RPMI7951 (cell line): ENCODE measurements at places on chromosomes 12 and 14. TPM values are rescaled to one million over a fixed set of nuclear protein-coding genes. Genes with fewer than 3 reads are reported as not detected.

DNA sequence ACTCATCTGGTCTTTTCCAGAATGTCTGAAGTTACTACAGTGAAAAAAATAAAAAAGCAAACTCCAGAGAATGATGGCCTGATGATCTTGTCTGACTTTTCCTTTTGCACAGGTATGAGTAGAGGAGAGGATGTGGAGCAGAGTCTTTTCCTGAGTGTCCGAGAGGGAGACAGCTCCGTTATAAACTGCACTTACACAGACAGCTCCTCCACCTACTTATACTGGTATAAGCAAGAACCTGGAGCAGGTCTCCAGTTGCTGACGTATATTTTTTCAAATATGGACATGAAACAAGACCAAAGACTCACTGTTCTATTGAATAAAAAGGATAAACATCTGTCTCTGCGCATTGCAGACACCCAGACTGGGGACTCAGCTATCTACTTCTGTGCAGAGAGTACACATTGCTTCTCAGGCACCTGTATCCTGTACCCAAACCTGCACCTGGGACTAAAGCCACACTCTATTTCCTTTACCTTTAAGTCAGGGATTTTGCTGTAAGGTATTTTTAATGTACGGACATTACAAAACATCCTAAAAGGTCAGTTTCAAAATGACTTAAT lies 75.8 kb upstream of the OR4E1 start:
- no peak for DNase-seq

- no peak for DNase-seq
Measured at GRCh38 chr14:52175982-52176502, 91.5 kb upstream of the PTGDR start.

SLC25A21 gene
- 0.68 and 0.84 TPM in 2 replicates for total RNA-seq

KCNH5 gene
- total RNA-seq, result under 0.01 TPM in 1 of 2 replicates, not detected in the other

- DNase-seq, result peak; percentile 16
Measured at GRCh38 chr12:80625051-80625450, 82.4 kb upstream of the MYF6 start.

GRCh38 chr14:59564366-59564765 lies 12.2 kb downstream of the CCDC175 start:
- no peak for DNase-seq
